ENCODE measurements at places on chromosomes 2 and 18. TPM values are rescaled to one million over a fixed set of nuclear protein-coding genes. Genes with fewer than 3 reads are reported as not detected.

Gene NHEJ1
- 30.6 TPM for total RNA-seq

GRCh38 chr18:76391038-76391437, 104.0 kb downstream of the ZNF516 start:
- no peak for DNase-seq
- no peak overlapping the region for H3K4me3 ChIP-seq
- H3K27ac ChIP-seq: no peak overlapping the region
- no peaks in the 10 kb centered on the region for H3K4me1 ChIP-seq
- no peaks in the 10 kb centered on the region for H3K27me3 ChIP-seq
- H3K36me3 ChIP-seq: no peaks in the 10 kb centered on the region

GRCh38 chr2:1787755-1788477, 43.6 kb upstream of the PXDN start:
- no peaks in the 10 kb centered on the region for H3K4me1 ChIP-seq
- no peaks in the 10 kb centered on the region for H3K27me3 ChIP-seq
- no peak for DNase-seq
- no peak overlapping the region for H3K27ac ChIP-seq
- H3K4me3 ChIP-seq: no peak overlapping the region

- no peak overlapping the region for H3K27ac ChIP-seq
- no peaks in the 10 kb centered on the region for H3K36me3 ChIP-seq
- DNase-seq: no peak
- peaks cover 5% of the 10 kb centered on the region for H3K4me1 ChIP-seq
These were observed 79.3 kb upstream of the GLI2 start for GRCh38 chr2:120656273-120656950.
